ENCODE measurements at places on chromosomes 5 and 9.

DNA sequence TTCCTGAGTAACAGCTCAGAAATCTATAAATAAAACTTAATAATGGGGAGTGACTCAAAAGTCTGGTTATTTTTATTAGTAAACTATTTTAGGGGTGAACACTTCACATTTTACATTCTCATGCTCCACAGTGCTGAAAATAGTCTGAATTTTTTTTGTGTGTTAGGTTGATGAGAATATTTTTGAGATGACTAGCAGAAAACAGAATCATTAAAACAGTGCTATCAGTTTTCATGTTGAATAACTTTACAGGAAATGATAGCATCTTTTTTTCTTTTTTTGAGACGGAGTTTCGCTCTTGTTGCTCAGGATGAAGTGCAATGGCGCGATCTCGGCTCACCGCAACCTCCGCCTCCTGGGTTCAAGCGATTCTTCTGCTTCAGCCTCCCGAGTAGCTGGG, 60.3 kb downstream of the TMC1 start:
- no peak for DNase-seq

GRCh38 chr9:89795538-89796195, 190.9 kb downstream of the GADD45G start:
- DNase-seq = no peak

GRCh38 chr9:97526895-97527575, 25.6 kb downstream of the TMOD1 start:
- DNase-seq = no peak

- no peak for DNase-seq
Observed at GRCh38 chr5:151104795-151105194, 24.0 kb upstream of the TNIP1 start.

DNA sequence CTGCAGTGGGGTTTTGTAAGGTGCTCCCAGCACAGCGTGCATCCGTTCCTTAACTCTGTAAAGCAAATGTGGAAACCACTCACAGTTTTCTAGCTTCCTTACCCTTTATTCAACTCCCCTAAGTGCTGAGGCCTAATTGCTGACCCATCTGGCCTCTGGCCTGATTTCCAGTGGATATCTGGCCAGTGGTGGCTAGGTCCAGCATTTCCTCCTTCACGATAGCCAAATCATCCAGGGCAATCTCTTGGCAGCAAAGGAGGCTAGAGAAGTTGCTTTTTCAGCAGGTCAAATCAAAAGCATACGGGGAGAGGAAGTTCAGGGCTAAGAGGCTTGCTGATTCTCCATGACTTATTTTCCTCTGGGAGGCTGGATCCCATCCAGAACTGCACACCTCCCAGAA, 286.3 kb upstream of the VLDLR start:
- DNase-seq = no peak

- no peak for DNase-seq
Observed at GRCh38 chr9:105855987-105856386, 161.6 kb downstream of the TMEM38B start.

- DNase-seq = no peak
Observed at GRCh38 chr5:172713113-172713808, 57.7 kb downstream of the DUSP1 start.

DNA sequence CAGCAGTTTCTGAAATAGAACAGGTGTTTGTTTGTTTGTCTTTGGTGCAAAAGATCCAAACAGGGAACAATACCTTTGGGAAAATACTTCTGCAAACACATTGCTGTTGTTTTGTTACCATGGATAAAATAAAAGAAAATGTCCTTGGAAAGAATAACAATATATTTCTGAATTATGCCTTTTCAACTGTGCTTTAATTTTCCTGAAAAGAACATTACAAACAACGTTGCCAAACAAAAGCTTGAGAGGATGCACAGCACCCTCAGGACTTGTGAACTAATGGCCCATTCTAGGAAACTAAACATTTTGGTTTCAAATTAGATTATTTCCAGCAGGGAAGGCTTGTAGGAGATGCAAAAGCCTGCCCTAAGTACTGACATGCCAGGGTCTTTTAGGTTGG, 967.2 kb downstream of the TLE4 start:
- DNase-seq = no peak

- no peak for DNase-seq
Observed at GRCh38 chr5:179149278-179149677, 89.1 kb downstream of the ZNF354C start.

Measured in esophagus squamous epithelium (tissue), 5 donors.